ENCODE measurements at places on chromosomes 4 and X. TPM values are rescaled to one million over a fixed set of nuclear protein-coding genes. Genes with fewer than 3 reads are reported as not detected.
A peak's percentile ranks its signal among the peaks of the same experiment; 100 is the strongest.

The DKK2 gene
- not detected for total RNA-seq

The MTNR1A gene
- not detected for total RNA-seq

The CCKAR gene
- not detected for total RNA-seq

The FAM114A1 gene
- 0.67 TPM for total RNA-seq

The ATXN3L gene
- total RNA-seq: not detected

The GRIA2 gene
- not detected for total RNA-seq

The SLC6A14 gene
- total RNA-seq: not detected

The C4orf50 gene
- 0.18 TPM for total RNA-seq

The RTL9 gene
- total RNA-seq: not detected

The HSFX1 gene
- 0.57 TPM for total RNA-seq

The SH3RF1 gene
- 1.1 TPM for total RNA-seq

The RHOXF1 gene
- not detected for total RNA-seq

The PDGFRA gene
- not detected for total RNA-seq

The FAAH2 gene
- total RNA-seq: 2.9 TPM

GRCh38 chrX:54093159-54093558, 48.9 kb upstream of the PHF8 start:
- no peaks in the 10 kb centered on the region for H3K36me3 ChIP-seq
- no peak overlapping the region for H3K27ac ChIP-seq
- DNase-seq: no peak
- H3K4me1 ChIP-seq: no peaks in the 10 kb centered on the region

DNA sequence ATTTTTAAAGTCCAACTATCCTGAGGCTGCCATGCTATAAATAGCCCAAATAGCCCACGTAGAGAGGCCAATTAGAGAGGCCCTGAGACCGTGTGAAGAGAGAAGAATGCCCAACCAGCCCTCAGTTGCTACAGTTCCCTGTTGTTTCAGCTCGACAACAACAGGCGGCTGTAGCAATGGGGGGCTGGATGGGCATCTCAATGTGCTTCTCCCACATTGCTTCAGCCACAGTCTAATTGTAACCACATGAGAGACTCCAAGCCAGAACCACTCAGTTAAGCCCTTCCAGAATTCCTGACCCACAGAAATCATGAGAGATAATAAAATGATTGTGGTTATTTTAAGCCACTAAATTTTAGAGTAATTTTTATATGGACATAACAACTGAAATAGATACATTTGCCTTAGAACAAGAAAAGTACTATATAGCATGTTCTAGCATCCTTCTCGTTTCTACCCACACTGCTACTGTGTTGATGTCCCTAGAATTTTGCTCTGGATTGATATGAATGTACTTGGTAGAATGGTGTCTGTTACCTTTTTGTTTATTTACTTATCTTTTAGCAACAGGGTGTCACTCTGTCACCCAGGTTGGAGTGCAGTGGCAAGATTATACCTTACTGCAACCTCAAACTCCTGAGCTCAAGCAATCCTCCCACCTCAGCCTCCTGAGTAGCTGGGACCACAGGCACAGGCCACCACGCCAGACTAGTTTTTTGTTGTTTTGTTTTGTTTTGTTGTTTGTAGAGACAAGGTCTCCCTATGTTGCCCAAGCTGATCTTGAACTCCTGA, 436.4 kb downstream of the BCOR start:
- H3K4me1 ChIP-seq: no peaks in the 10 kb centered on the region
- H3K27me3 ChIP-seq: no peaks in the 10 kb centered on the region
- H3K4me3 ChIP-seq: no peak overlapping the region
- H3K27ac ChIP-seq: no peak overlapping the region
- H3K36me3 ChIP-seq: no peaks in the 10 kb centered on the region

- no peaks in the 10 kb centered on the region for H3K4me1 ChIP-seq
- peaks cover 4% of the 10 kb centered on the region for H3K27me3 ChIP-seq
- no peak for DNase-seq
- H3K36me3 ChIP-seq: no peaks in the 10 kb centered on the region
Measured at GRCh38 chr4:128796934-128797333, 12.6 kb upstream of the JADE1 start.

- H3K27me3 ChIP-seq: no peaks in the 10 kb centered on the region
- no peaks in the 10 kb centered on the region for H3K4me1 ChIP-seq
- no peak overlapping the region for H3K4me3 ChIP-seq
- H3K36me3 ChIP-seq: no peaks in the 10 kb centered on the region
- DNase-seq: no peak
Measured at GRCh38 chr4:19748519-19749479, 502.9 kb upstream of the SLIT2 start.

DNA sequence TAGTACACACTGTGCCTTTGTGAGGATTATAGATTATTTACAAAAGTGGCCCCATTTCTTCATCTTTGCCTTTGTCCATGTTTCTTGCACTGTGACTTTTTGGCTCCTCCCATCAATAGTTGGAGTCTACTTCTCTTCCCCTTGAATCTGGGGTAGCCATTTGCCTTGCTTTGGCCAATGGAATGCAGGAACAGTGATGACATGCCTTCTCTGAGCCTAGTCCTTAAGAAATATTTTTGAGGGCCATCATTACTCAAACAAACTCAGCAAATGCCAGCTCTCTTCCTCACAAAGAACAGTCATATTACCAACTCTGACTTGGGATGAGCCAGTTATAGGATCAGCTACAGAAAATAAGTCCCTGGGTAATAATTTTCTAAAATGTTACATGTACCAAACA, 189.6 kb downstream of the FRMPD4 start:
- no peak overlapping the region for H3K4me3 ChIP-seq
- H3K36me3 ChIP-seq: no peaks in the 10 kb centered on the region
- DNase-seq: no peak
- no peak overlapping the region for H3K27ac ChIP-seq

- H3K27me3 ChIP-seq: no peaks in the 10 kb centered on the region
- no peak for DNase-seq
- H3K36me3 ChIP-seq: no peaks in the 10 kb centered on the region
- H3K4me1 ChIP-seq: no peaks in the 10 kb centered on the region
- no peak overlapping the region for H3K27ac ChIP-seq
Measured at GRCh38 chr4:29151584-29151983, 1568.6 kb upstream of the PCDH7 start.

- H3K36me3 ChIP-seq: no peaks in the 10 kb centered on the region
- no peak overlapping the region for H3K4me3 ChIP-seq
- no peak overlapping the region for H3K27ac ChIP-seq
Measured at GRCh38 chr4:162350331-162350730, 186.5 kb upstream of the FSTL5 start.

GRCh38 chr4:3066836-3067400, 7.4 kb downstream of the HTT-AS start:
- DNase-seq: no peak
- H3K36me3 ChIP-seq: no peaks in the 10 kb centered on the region
- no peaks in the 10 kb centered on the region for H3K4me1 ChIP-seq
- no peak overlapping the region for H3K4me3 ChIP-seq

GRCh38 chrX:44085209-44085608, 112.0 kb upstream of the NDP start:
- no peak overlapping the region for H3K4me3 ChIP-seq
- H3K27me3 ChIP-seq: no peaks in the 10 kb centered on the region

DNA sequence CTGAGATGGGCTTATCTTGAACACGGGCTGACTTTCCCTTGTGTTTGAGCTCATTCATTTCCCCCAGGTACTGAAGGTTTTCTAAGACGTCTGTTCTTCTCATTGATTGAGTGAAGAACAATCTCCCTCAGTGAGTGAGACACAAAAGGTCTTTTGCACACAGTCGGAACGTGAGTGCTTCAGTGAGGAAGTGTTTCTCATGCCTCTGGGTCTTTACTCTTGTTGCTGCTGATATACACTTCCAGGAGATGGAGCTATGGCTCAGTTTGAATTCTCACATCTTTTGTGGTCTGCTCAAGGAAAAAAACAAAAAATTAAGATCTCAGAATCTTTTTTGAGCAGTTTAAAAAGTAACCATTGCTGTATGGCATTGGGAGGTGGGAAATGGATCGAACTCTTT, 981.9 kb upstream of the TENM3 start:
- no peaks in the 10 kb centered on the region for H3K27me3 ChIP-seq
- H3K4me1 ChIP-seq: no peaks in the 10 kb centered on the region
- no peak for DNase-seq
- H3K27ac ChIP-seq: no peak overlapping the region

- H3K27me3 ChIP-seq: peaks cover 6% of the 10 kb centered on the region
- no peaks in the 10 kb centered on the region for H3K36me3 ChIP-seq
Measured at GRCh38 chrX:107935664-107936433, 46.3 kb downstream of the TEX13B start.

DNA sequence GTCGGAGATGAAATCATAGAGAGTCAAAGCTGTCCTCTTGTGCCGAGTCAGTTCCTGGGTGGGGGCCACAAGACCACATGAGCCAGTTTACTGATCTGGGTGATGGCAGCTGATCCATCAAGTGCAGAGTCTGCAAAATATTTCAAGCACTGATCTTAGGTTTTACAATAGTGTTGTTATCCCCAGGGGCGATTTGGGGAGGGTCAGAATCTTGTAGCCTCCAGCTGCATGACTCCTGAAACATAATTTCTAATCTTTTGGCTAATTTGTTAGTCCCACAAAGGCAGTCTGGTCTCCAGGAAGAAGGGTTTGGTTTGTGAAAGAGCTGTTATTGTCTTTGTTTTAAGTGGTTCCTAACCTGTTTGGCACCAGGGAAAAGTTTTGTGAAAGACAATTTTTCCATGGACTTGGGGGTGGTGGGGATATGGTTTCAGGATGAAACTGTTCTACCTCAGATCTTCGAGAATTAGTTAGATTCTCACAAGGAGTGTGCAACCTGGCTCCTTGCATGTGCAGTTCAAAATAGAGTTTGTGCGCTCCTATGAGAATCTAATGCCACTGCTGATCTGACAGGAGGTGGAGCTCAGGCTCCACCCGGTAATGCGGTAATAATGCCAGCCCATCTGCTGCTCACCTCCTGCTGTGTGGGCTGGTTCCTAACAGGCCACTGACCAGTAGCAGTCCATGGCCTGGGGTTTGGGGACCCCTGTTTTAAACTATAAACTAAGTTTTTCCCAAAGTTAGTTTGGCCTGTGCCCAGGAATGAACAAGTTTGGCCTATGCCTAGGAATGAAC, 29.2 kb downstream of the METAP1 start:
- H3K4me3 ChIP-seq: no peak overlapping the region
- no peak for DNase-seq
- H3K4me1 ChIP-seq: peaks cover 23% of the 10 kb centered on the region
- H3K27me3 ChIP-seq: no peaks in the 10 kb centered on the region

DNA sequence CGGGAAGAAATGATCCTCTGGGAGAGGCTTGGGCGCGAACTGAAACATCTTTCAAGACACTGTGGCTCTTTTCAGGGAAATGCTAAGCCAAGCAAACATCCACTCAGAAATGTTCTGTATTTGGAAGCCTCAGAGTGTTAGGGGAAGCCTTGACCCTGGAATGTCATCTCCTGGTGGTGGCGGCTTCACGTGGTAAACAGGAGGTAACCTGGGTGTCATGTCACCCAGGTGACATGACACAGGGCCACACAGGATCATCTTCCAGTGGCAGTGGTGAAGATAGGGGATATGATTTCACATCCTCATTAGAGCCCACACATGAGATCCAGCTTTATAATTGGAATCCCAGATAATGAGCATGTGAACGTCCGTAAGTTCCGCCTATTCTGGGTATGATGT, 140.0 kb downstream of the TBL1X start:
- H3K4me3 ChIP-seq: no peak overlapping the region
- H3K36me3 ChIP-seq: peaks cover 9% of the 10 kb centered on the region

DNA sequence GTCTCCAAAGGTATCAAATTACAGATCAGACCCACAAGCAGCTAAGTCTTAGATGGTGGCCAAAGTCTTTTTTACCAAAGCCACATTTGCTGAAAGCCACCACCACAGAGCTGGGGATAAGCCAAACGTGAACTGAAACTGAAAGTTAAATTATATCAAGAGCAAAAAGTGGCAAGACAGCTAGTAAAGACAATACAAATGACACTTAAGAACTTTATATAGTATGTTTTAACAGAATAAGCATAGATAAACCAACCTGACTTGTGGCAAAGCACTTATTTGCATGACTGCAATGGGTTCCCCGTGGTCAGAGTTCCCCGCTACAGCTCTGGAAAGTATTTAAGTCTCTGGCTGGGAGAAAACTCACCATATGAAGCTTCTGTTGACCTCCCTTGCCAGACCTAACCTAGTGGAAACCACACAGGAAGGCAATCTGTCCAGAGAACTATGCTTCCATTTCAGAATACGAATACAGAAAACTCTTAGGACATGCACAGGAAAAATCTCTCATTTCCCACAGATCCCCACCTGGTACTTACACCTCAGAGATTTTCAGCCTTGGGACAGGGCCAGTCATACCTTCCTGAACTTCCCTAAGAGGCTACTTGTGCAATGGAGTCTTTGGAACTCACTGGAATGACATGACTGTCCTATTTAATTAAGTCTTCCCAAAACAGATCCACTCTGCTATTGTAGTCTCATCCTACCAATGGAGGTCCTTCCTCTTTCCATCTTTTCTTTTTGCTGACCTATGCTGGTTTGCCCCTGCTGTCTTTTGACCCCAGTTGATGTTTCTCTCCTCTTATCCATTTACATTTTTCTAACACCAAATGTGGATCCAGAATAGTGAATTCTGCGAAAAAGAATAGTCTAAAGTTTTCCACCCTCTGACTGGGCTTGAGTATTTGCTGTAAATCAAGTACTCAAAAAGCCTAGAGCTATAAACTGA, 225.1 kb downstream of the NR3C2 start:
- H3K4me3 ChIP-seq: peak overlapping the region; percentile 37
- peak overlapping the region; percentile 23 for H3K27ac ChIP-seq
- peak; percentile 32 for DNase-seq
- H3K4me1 ChIP-seq: peaks cover 13% of the 10 kb centered on the region
- H3K27me3 ChIP-seq: peaks cover 5% of the 10 kb centered on the region

- no peaks in the 10 kb centered on the region for H3K36me3 ChIP-seq
- no peak overlapping the region for H3K27ac ChIP-seq
- DNase-seq: no peak
- H3K27me3 ChIP-seq: peaks cover 17% of the 10 kb centered on the region
Measured at GRCh38 chrX:153668423-153669173, 5.0 kb downstream of the PNCK start.

DNA sequence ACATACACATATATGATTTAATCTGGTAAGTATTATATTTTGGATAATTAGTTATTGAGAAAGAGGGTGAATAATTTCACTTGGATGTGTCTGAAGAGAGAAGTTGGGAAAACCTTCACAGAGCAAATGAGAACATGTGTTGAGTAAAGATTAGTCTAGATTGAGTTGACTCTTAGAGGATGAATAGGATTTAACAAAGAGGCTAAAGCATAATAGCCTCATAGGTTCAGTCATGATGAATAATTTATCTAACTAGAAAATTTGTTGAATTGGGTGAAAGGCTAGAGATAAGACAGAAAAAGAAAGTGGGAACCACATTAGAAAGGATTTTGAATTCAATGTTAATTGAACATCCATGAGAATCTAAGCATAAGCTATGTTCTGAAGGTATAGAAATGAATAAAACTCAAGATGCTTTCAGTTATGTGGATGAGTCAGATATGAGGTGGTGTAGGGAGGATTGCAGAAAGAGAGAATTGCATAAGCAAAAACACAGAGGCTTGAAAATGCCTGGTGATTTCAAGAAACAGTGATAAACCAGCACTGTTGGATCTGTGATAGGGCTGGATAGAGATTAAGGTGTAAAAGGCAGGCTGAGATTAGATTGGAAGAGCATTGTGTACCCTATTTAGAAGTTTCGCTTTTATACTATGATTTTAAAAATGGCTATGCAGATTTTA, 207.6 kb upstream of the NR3C2 start:
- H3K36me3 ChIP-seq: no peaks in the 10 kb centered on the region
- no peaks in the 10 kb centered on the region for H3K27me3 ChIP-seq
- no peak for DNase-seq
- H3K4me3 ChIP-seq: no peak overlapping the region
- no peak overlapping the region for H3K27ac ChIP-seq
